ENCODE measurements at places on chromosomes 12 and 14.

GRCh38 chr14:73180385-73180805 is 44.1 kb downstream of the PSEN1 start:
- no peak for DNase-seq

DNA sequence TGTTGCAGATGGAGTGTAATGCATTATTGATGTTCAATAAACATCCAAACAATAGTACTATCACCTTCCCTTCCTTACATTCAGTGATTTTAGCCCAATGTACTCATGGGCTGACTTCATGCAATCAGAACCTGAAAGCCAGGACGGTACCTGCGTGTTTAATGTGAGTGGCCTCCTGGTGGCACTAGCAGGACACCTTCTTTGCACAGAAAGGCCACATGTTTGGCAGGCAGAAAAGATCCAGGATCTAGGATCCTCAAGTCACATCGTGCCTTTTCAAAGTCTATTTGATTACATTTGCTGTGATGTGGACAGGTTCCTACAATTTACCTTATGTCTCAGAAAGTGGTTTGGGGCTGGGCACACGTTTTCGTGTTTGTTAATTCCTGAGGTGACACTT is 82.9 kb downstream of the NEDD1 start:
- DNase-seq = no peak

GRCh38 chr12:107845226-107845979 is 70.9 kb downstream of the ASCL4 start:
- no peak for DNase-seq

GRCh38 chr12:31895449-31896150 is 63.6 kb upstream of the RESF1 start:
- DNase-seq = no peak
